ENCODE measurements at places on chromosomes 4 and X. TPM values are rescaled to one million over a fixed set of nuclear protein-coding genes. Genes with fewer than 3 reads are reported as not detected.

- DNase-seq: no peak
Measured at GRCh38 chr4:173714456-173714855, 184.4 kb upstream of the HAND2 start.

CFAP47 gene
- total RNA-seq: not detected

- no peak for DNase-seq
Measured at GRCh38 chrX:153974726-153975286, 2.3 kb downstream of the TMEM187 start.

- DNase-seq: peak; percentile 71
Measured at GRCh38 chr4:33831442-33832066, 2412.8 kb downstream of the ARAP2 start.

DNA sequence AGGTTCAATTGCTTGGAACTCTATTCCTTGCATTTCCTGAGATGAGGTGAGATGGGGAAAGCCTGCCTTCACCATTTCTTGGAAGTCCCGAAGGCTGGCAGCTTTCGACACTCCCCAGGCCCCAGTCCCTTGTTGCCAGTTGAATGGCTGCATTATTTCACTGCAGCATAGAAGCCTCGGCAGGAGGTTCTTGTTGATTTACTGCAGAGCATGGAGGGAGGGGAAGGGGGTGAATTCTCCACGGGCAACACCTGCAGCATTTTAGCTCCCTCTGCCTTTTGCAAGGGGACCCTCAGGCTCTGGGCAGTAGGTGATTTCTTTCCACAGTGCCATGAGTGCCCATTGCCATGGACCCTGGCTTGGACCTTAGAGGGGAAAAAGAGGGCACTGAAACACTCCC is 10.7 kb upstream of the BCLAF3 start:
- no peak for DNase-seq

GRCh38 chr4:126241634-126242033 is 926.9 kb downstream of the FAT4 start:
- DNase-seq: no peak

CYTL1 gene
- 9.6 TPM for total RNA-seq

DNA sequence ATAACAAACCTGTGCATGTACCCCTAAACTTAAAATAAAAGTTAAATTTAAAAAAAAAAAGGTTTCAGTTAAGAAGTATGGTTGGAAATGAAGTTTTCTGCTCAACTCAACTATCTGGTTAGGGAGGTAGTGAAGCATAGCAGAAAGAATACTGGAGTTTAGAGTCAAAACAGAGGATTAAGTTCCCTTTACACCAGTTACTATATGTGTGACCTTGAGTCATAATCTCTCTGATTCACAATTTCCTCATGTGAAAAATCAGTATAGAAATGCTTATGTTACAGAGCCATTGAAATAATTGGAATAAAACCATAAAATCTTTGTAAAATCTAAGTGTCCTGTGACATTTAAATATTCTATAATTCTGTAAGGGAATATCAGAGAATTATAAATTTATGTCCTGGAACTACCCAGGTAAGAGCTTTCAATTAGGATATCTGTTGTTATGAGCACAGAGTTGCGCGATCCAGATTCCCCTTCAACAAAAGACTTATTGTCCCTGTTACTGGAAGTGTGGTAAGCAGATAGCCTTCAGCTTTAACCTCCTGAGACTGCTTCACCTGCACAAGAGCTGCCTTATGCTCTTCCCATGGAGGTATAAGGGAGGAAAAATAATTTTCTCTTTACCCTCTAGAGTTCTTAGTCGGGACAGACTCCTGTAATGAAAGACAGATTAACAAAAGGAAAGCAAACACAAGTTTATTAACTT is 203.8 kb upstream of the NRK start:
- DNase-seq: no peak

FAM149A gene
- 1.2 TPM for total RNA-seq

GRCh38 chr4:3406431-3406830 is 35.3 kb upstream of the HGFAC start:
- DNase-seq: no peak

DNA sequence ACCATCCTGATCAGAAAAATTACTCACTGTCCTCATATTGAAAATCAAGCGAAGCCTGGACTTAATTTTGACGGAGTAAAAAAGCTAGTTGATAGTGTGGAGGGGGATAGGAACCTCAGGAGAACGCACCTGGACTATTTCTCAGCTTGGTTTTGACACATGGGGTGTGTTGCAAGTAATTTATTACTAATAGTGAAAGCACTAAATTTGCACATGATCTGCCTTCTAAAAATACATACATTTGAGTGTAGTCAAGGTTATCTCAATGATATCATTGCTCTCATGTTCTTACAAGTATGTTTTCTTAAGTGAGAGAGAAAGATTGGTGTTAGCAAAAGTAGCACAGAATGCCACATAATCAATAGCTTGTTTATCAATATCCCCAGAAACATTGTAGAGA is 29.5 kb downstream of the LRIT3 start:
- DNase-seq: no peak

DNA sequence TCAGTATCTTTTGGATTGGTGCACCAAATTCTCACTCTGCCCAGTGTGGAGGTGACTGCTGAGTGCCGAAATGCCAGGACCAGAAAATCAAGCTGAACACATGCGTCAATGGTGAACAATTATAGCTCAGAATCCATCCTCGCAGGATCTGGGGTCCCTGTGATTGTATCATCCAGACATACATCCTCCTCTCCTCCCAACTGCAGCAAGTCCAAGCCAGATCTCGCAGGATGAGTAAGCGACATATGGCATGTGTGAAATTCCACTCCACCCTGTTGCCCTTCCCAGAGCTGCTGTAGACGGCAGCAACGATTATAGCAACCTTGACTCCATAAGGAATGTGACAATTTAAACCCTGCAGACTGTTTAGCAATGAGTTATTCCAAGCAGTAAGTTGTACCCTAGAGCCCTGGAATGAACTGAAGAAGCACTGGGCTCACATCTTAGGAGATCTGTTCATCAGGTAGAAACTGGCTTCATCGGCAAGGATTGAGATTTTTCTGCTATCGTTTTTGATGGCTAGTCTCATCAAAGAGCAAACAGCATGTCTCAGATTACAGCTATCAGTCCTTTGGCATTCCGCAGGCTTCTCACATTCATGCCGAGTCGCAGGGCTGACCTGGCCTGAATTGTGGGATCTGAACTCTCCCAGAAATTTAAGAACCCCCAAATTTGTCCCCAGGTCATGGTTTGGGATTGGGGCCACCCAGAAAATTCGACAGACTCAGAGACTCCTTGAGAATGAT is 35.5 kb upstream of the SORBS2 start:
- DNase-seq: peak; percentile 84

DNA sequence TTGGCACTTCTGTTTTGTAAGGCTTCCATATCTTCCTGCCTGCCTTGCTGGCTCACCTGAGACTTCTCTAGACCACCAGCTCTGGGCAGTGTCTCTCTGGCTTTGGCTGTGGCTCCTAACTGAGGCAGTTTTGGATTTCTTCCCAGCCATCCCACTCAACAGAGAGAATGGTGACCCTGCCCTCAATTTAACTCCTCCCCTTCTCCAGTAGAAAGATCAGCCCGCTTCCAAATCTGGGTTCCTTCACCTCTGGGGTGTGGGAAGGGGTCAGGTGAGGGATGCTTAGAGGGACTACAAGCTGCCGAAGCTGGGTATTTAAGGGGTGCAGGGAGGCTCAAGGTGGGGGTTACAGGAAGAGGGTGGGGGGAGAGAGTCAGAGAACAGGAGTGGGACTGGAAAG is 23.7 kb downstream of the NAP1L5 start:
- DNase-seq: no peak

DNA sequence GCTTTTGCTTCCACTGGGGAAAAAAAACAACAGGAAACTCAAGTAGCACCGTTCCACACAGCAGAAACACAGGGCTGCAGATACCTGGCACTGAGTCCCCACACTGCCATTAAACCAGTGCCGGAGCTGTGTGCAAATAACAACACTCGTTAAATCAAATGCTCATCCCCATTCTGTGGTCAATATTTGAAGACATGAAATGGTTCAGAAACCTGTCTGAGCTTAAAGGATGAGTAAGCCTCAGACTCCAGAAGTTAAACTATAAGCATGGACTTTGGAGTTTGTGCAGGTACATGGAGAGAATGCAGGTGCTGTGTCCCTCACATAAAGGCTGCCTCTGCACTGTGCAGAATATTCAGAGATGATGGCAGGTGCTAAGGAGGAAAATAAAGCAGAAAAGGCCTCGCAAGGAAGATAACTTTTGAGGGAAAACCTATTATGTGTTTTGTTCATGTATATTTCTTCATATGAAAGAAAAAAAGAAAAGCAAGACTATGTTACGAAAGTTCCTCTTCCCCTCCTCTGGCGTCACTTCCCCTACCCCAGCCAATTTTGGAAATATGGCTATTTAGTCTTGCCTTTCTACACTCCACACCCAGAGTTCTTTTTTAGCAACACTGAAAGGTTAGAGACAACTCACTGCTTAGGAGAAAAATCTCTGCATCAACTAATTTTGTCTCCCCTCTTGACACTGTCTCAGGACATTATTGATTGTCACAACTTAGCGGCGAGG is 4.6 kb downstream of the MPP1 start:
- DNase-seq: no peak

DNA sequence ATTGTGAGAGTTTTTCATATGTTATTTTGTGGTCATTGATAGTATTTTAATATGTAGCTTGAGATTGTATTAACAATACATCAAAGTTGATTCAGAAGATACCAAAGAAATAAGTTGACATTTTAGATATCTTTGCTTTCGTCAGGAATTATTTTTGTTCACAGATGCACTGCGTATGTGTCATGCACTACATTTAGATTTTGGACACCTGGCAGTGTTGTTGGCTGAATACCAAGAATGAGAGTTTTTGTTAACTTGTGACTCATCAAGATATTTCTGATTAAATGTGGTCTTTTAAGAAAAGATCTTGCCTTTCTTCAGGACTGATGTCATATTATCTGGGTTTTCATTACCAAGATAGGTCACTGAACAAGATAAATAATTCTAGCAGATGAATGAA is 633.4 kb downstream of the CENPC start:
- peak; percentile 96 for DNase-seq

DNA sequence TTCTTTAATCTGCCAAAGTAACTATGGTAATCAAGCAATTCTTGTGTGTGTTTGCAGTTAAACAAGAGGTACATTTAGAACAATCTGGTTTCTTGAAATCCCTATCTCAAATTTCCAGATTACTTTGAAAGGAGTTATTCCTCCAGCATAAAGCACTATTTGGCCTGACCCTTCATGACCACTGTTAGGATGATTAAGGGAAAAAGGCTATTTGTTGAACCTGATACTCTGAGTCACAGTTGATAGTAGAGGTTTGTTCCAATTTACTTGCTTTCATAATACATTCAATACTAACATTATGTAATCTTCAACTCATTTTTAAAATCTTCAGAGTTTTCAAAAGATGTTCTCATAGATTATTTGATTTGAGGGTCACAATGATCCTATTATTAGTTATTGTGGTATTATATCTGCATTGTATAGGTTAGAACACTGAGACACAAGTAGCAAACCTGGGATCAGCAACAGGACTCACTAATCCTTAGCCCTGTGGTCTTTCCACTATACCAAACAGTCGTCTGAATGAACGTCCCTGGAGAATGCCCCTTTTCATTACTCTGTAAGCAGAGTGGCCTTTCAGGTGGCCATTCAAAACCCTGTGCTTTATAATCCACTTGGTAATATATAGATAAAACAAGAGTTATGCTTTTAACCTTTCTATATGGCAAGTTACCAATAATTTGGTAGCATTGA is 8.1 kb upstream of the NDST4 start:
- DNase-seq: no peak

- DNase-seq: no peak
Measured at GRCh38 chr4:2781911-2782310, 11.0 kb upstream of the SH3BP2 start.

DNA sequence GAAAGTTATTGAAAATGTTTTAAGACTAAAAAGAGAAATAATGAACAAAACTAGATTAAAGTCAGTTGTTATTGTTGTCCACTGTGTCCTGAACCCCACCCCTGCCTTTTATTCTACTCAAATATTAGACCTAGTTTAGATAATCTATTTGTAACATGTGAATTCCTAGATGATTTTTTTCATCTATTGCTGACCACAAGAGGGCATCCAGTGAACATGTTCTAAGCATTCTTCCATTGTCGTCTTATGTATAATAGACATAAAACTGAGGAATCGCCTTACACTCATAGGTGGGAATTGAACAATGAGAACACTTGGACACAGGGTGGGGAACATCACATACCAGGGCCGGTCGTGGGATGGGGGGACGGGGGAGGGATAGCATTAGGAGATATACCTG is 36.4 kb upstream of the HPRT1 start:
- DNase-seq: peak; percentile 6

GRCh38 chr4:77183777-77184420 is 26.9 kb downstream of the CCNG2 start:
- DNase-seq: no peak

GRCh38 chrX:118615141-118615540 is 112.3 kb upstream of the IL13RA1 start:
- no peak for DNase-seq

MOB1B gene
- 40.6 TPM for total RNA-seq

GRCh38 chrX:568311-568710 is 62.3 kb upstream of the SHOX start:
- DNase-seq: no peak

GRCh38 chr4:1047976-1048772 is 36.7 kb downstream of the FGFRL1 start:
- DNase-seq: no peak

DNA sequence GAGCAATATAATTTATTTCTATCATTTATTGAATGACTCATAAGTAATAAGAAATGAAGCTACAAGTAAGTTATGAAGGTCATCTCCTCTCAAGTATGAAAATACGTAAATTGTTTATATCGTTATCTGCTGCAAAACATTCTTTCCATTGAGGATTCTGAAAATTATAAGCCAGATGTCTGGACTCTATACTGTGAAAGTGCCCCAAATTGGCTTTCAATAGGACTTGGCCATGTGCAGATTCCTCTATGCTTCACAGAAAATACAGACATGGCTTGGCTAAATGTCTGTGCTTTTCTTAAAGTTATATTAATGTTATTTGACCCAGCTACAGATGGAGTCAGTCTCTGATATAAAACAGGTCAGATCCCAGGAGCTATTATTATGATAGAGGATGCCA is 2109.9 kb upstream of the AGA start:
- DNase-seq: no peak

GRCh38 chr4:85747882-85748491 is 273.0 kb downstream of the ARHGAP24 start:
- peak; percentile 61 for DNase-seq

COL4A6 gene
- 8.1 TPM for total RNA-seq

DNA sequence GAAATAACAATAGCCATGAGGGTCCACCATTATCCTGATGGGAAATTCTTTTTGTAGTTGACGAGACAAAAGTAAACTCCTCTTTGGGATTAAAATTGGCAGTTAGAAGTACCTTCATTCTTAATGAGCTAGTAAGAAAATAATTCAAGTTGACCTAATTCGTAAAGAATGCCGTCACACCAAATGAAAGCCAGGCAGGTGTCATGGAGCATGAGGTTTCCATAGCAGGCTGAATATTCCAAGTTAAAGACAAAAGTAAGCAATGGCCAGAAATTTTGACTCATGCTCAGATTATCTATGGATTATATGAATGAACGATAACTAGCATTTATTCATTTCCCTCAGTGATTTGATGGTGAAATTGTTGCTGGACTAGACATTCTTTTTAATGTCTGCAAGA is 192.2 kb upstream of the FAT1 start:
- DNase-seq: peak; percentile 82
